Omental fat pad (tissue), 4 donors: ENCODE measurements at places on chromosomes 2 and 18. TPM values are rescaled to one million over a fixed set of nuclear protein-coding genes. Genes with fewer than 3 reads are reported as not detected.

DNA sequence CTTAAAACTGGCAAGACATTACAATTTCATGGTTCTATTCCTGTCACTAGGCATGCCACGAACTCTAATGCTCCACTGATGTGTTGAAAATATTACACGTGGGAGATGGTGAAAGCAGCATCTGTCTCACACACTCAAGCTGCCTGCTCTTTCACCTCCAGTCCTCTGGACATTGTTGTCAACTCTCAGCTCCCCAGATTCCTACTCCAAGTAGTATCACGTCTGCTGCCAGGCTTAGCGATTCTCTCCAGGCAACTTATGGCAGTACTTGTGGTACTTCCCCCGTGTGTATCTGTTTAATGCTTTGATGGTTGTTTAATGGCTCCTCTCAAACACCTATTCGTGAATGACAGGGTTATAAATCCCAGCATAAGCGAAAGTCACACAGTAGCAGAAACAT, 103.8 kb downstream of the TMEFF2 start:
- no peak for DNase-seq

- no peak for DNase-seq
These were observed 32.3 kb downstream of the RALBP1 start for GRCh38 chr18:9507565-9508088.

GRCh38 chr2:10777111-10777841, 35.3 kb downstream of the PDIA6 start:
- DNase-seq: peak; percentile 12

Gene ZNF892
- 3.0 TPM for total RNA-seq

- DNase-seq: no peak
These were observed 1313.0 kb upstream of the FAM98A start for GRCh38 chr2:34912084-34912483.

- DNase-seq: no peak
These were observed 39.7 kb upstream of the MRPL19 start for GRCh38 chr2:75606761-75607399.

Gene SLC40A1
- 107 TPM for total RNA-seq

Gene TNFAIP6
- 3.4 TPM for total RNA-seq

- DNase-seq: peak; percentile 3
These were observed 956 bp downstream of the ESPNL start for GRCh38 chr2:238100821-238101771.

GRCh38 chr2:187971893-187972292, 319.8 kb upstream of the GULP1 start:
- DNase-seq: no peak

- no peak for DNase-seq
These were observed 1.7 kb upstream of the AQP12A start for GRCh38 chr2:240689975-240690374.

- no peak for DNase-seq
These were observed 63.4 kb upstream of the ZEB2 start for GRCh38 chr2:144583381-144583729.

DNA sequence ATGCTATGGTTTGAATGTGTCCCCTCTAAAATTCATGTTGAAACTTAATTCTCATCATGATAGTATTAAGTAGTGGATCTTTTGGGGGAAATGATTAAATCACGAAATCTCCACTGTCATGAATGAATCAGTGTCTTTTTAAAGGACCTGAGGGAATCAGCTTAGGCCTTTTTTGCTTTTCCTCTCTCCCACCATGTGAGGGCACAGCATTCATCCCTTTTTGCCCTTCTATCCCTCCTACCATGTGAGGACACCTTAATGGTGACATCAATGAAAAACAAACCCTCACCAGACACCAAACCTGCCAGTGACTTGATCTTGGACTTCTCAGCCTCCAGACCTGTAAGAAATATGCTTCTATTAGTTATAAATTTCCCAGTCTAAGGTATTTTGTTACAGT, 247.1 kb upstream of the UBE2E3 start:
- DNase-seq: no peak

DNA sequence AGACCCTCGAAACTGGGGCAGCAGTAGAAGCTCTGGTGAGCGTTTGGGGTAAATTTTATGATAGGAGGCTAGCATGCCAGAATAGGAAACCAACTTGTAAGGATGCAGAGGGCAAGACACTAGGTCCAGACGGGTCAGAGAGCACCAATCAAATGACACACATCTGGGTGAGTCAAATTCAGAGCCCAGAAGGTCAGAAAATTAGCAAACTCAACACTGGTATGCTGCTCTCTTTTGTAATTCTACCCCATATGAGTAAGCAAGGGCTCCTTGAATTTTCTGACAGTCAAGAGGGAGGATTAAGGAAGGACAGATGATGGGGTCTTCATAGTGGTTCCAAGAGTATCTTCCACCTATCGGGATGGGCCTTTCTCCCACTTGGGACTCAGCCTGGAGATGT, 209.8 kb downstream of the BCL2 start:
- DNase-seq: no peak

GRCh38 chr2:20584399-20585358, 66.2 kb downstream of the HS1BP3 start:
- peak; percentile 21 for DNase-seq
